ENCODE measurements at places on chromosomes 2 and 18.

DNA sequence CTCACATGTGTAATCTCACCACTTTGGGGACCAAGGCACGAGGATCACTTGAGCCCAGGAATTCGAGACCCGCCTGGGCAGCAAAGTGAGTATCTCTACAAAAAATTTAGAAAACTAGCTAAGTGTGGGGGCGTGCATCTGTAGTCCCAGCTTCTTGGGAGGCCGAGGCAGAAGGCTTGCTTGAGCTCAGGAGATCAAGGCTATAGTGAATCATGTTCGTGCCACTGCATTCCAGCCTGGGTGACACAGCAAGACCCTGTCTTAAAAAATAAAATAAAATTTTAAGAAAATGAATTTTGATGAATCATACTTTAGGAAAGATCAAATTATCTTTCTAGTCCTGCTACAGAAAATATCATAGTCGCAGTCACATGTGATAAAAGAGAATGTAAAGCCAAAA lies 46.9 kb downstream of the CABYR start:
- DNase-seq: no peak

GRCh38 chr2:73263540-73264331 lies 20.5 kb downstream of the FBXO41 start:
- no peak for DNase-seq

GRCh38 chr2:24210106-24210455 lies 35.2 kb downstream of the FAM228A start:
- no peak for DNase-seq

DNA sequence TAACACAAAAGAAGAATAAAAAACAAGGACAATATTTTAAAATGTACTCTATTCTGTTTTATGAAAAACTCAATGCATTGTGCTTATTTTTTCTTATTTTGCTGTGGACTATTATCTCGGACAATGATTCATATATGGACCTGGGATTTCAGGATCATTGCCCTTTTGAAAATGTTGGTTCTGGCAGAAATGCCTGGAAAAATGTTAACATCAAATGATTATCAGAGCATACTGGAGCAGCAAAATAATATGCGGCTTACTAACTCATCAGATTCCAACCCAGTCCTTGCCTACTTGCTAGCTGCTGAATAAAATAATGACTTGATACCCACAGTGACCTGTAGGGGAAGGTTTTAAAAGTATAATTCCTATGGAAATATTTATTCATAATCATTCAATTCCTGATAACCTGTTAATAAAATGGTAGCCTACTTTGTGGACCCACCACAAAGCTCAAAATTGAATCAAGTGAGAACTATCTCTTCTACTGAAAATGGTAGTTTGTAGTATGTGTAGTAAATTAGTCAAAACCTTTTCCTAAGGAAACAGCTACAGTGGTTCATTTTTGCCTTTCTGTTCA lies 117.4 kb downstream of the NEB start:
- no peak for DNase-seq

- DNase-seq: no peak
These were observed 50.6 kb upstream of the PTPRM start for GRCh38 chr18:7516266-7517117.

DNA sequence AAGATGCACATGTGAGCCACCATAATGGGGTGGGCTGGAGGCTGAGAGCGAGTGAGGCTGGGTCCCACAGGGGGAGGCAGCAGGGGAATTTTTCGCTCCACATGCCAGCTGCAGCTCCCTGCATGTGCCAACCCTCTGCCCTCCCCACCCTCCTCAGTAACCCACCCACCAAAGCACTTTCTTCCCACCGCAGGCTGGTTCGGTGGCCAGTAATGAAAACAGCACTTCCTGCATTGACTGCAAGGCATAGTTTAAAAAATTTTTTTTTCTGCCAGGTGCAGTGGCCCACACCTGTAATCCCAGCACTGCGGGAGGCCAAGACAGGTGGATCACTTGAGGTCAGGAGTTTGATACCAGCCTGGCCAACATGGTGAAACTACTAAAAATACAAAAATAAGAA lies 147.5 kb upstream of the TTC39C start:
- no peak for DNase-seq

DNA sequence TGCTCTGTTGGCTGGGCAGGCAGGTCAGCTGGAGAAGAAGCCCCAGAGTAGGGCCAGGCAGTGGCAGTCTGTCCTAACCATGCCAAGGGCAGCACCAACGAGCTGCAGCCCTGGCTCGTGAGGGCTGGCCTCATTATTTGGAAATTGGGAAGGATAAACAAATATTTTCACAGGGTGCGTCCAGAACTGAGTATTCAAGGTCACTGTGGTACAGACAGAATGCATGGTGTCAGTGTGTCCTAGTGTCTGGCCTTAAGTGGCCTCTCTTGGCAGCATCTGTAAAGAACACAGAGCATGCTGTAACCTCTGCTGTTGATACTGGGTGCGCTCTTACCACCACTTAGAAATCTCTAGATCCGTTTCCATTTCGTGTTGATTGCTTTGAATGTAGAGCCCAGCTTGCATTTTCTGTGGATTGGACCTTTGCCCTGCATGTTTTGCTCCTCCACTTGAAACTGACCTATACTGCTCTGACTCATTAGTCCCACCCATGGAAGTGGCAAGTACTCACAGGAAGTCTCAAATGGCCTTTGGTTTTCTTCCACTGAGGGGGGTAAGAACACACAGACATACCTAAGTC lies 88.2 kb downstream of the GREB1L start:
- DNase-seq: peak; percentile 56

DNA sequence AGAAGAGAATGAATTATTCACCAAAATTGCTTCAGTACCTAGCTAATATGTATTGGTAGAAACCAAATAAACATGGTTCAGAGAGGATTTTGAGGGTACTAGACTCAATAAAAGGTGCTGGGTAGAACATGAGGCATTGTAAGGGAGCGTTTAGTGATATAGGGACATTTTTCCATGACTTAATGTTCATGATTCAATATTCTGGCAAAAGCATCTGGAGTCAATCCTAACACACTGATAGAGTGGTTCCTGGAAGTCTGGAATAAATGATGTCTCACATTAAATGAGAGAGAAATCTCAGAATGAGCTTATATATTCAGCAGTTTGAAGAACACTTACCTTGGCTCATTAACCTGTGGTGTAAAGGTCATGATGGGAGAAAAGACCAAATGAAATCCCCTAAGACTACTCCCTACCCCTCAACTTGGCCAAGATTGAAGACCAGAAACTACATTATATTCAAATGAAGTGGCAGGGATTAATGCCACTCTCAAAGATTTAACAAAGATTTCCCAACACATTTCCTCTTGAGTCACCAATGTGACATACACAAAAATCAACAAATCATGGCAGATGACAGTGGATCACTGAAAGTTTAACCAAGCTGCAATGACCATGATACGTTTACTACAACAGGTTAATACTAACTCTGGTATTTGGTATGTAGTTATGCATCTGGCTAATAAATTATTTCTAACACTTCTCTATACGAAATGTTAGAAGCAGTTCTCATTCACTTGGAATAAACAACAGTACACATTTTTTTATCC lies 309.5 kb downstream of the SATB2 start:
- DNase-seq: no peak

DNA sequence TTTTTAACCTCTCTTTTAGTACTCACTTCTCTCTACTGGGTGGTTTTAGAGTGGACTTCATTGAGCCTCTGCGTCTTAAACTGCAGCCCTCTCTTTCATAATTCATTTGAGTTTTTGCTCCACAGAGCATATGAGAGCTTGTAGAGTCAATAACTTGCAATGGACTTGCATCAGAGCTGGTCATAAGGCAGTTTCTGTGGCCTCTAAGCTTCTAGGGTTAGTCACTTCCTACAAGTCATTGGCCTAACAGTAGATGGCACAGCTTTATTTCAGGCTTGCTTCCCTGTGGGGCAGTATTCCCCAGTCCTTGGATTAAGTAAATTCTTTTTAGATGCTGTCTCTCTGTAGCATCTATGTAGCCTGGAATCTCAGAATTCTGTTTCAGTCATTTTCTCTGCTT lies 1435.7 kb downstream of the LRP1B start:
- DNase-seq: peak; percentile 8

DNA sequence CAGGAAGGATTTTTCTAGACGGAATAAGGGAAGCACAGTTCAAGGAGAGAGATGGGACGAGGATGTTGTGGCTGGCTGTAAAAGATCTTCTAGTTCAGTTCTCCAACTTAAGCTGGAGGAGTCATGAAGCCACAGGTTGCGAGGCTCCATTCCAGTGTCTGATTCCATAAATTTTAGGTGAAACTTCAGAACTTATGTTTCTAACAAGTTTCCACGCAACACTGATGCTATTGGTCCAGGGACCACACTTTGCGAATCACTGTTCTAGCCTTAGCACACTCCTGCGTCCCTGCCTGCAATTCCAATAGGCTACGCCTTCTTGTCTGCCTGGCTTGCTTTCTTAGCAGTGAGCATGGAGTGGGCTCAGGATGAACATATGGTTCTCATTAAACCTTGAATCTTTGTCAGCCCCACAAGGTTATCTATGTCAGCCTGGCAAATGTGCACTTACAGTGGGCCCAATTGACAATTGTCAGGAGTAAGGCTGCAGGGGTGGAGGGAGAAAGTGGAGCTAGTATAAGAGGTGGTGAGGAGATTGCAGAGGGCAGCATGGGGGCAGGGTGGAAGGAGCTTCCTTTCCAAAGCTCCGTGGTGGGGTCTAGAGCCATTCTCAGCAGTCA lies 438.1 kb upstream of the ST6GAL2 start:
- DNase-seq: no peak

- DNase-seq: no peak
These were observed 62.0 kb upstream of the ANKRD44 start for GRCh38 chr2:197372592-197372991.
